Right ventricle myocardium superior (tissue), 1 donor: ENCODE measurements at places on chromosomes 6 and 20. TPM values are rescaled to one million over a fixed set of nuclear protein-coding genes. Genes with fewer than 3 reads are reported as not detected.

GRCh38 chr6:27568226-27568897 is 95.5 kb upstream of the ZNF184 start:
- DNase-seq, result no peak

Gene LPIN3
- total RNA-seq, result 18.6 TPM

Gene SF3B5
- total RNA-seq, result 112 TPM

Gene ADTRP
- not detected for total RNA-seq

DNA sequence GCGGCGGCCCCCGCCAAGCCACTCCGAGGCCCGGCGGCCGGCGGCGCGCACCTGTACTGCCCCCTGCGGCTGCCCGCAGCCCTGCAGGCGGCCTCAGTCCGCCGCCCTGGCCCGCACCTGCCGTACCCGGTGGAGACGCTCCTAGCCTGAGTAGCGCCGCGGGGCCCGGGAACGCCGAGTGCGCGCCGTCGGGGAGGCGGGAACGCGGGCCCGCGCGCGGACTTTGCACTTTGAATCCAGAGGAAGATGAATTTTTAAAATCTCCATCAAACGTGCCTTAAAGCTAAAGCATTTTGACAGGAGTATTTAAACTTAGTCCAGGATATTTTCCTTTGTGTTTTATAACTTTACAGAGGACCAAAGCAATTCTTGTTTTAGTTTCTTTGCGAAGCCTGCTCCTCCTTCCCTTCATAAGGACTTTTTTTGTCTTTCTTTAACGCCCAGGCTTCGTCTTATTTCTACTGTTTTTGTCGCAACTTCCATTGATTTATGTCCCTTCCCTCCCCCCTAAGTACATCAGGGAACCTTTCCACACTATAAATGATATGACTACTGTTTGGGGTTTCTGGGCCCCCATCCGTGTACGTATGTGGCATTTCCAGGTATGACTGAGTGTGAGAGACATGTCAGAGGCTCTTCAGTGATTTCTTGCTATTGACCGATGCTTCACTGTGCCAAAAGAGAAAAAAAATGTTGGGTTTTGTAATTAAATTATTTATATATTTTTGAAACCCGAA is 2.0 kb downstream of the FOXQ1 start:
- DNase-seq, result no peak

GRCh38 chr6:164087870-164088269 is 673.4 kb downstream of the QKI start:
- no peak for DNase-seq

GRCh38 chr6:48429021-48429420 is 318.0 kb upstream of the PTCHD4 start:
- no peak for DNase-seq

Gene SNAI1
- total RNA-seq, result 0.81 TPM

- DNase-seq, result no peak
Observed at GRCh38 chr6:91278416-91278815, 691.5 kb upstream of the MAP3K7 start.

Gene UBE3D
- 2.7 TPM for total RNA-seq

Gene SASH1
- 35.8 TPM for total RNA-seq

Gene NKAIN4
- not detected for total RNA-seq

DNA sequence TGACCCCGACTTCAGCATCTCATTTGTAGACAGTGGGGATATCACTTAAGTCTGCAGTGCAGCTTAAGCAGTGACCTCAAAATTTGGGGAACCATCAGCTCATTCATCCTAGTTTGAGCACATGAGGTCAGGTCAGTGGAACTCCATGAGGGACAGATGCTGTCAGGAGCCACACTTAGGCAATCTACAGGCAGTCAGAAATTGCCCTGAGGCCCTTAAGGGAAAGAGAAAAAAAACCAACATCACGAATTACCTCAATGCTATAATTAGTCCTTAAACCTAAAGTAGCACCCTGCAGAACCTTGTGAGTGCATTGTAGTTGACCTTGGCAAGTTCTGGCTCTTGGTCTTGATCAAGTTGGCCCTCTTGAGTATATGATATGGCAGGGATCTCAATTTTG is 21.1 kb downstream of the TMEM74B start:
- no peak for DNase-seq

- no peak for DNase-seq
Observed at GRCh38 chr20:21520702-21521595, 7.1 kb upstream of the NKX2-2 start.

DNA sequence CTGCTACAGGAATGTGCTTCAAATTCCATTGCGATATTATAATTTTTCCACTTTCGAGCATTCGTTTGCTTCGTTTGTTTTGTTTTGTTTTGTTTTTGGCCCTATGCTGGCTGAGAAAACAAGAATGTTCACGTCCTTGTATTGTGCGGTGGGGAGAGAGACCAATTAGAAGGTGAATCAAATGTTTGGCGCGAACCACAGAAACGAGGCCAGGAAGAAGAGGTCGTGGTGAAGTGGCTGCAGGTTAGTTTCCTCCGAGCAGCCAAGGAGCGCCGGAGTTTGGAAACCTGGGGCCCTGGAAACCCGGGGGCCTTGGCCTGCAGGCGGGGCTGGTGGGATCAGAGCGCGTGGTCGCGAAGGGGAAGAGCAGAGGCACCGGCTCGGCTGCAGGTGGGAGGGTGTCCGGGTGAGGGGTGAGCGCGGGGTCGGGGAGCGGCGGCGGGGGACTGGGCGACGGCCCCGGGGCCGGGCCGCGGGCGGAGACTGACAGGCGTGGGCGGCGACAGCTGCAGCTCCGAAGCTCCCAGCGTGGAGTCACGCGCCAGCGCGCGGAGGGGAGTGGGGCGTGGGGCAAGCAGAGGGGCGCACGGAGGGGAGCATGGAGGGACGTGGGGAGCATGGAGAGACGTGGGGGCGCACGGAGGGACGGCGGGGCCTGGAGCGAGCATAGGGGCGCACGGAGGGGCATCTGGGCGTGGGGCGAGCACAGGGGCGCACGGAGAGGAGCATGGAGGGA is 141.5 kb upstream of the PDE10A start:
- no peak for DNase-seq

Gene BMP2
- 2.5 TPM for total RNA-seq

Gene TP53TG5
- 1.2 TPM for total RNA-seq

Gene LTB
- not detected for total RNA-seq

- DNase-seq, result no peak
Observed at GRCh38 chr20:58911970-58912369, 59.5 kb downstream of the GNAS start.

DNA sequence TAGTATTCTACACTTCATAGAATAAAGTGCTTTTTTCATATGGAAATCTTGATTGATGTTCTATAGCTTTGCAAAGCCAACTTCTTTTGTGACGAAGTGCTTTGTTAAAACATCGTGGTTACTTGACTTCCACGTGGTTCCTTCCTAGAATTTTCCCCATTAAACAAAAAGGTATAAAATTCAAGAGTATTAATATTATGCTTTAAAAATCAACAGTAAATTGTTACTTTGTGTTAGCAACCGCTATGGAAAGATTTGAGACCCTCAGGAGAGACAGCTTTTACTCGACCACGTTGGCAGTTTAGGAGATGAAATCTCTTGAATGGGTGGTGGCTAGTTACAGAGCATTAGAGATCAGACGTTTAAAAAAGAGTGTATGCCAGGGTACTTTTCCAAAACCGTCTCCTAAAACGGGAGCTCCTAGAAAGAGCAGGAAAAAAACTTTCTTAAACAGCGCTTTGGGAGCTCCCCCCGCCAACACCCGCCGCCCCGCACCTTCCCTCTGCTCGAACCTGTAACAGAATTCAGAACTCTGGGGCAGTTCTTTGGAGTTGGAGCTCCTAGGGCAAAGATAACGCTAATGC is 920 bp downstream of the GJA1 start:
- no peak for DNase-seq

Gene SCUBE3
- total RNA-seq, result 9.7 TPM
